T1000 (cell line): ENCODE measurements at places on chromosomes 16 and 17.

DNA sequence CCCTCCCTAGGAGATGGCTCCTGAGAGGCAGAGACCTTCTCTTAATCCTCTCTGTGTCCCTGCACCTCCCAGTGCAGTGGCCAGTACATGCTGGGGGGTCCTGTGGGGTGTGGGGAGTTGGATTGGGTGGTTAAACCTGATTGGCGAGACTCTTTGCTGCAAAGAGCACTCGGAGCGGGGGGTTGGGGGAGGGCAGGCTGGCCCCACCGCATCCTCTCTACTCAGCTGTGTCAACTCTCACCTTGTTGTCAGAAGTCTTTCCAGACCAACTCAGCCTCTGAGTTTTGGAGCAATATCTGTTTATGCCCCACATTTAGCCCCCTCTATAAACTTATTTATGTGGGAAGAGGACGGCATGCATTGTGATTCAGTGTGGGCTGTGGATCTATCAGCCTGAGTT lies 40.0 kb downstream of the SMARCE1 start:
- DNase-seq: no peak

- DNase-seq: no peak
Measured at GRCh38 chr17:47643116-47643515, 6.6 kb upstream of the KPNB1 start.

- DNase-seq: no peak
Measured at GRCh38 chr16:23288209-23288608, 13.9 kb upstream of the SCNN1B start.

DNA sequence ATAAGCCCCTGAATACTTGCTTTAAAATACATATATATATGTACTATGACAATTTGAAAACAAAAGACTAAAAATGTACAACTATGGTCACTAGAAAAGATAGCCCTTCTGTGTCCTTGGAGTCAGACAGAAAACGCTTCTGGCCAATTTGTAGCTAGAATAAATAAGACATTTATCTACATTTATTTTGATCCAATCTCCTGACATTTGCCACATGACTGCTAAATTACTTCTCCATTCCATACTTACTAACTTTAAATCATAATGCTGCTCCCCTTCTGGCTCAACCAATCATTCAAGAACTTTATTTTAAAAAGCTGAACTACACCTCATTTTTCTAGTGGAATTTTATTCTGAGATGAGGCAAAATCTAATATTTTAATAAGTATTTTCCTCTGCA lies 65.8 kb downstream of the CYTH1 start:
- DNase-seq: no peak

GRCh38 chr16:59210955-59211541 lies 476.9 kb upstream of the GOT2 start:
- DNase-seq: no peak

DNA sequence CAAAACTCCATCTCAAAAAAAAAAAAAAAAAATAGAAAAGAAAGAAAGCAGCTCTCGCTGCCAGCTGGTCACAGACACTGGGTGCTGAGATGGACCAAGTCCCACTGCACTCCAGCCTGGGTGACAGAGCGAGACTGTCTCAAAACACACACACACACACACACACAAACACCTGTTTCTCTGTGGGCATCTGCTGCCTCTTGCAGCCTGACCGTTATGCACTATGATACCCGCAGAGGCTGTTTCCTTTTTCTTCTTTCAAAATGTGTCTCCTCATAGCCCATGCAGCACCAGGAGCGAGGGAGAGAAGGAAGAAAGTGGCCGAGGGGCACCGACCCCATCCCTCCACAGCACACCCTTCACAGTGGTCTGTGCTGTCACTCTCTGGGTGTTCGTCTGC lies 36.9 kb upstream of the KLHDC4 start:
- DNase-seq: no peak

DNA sequence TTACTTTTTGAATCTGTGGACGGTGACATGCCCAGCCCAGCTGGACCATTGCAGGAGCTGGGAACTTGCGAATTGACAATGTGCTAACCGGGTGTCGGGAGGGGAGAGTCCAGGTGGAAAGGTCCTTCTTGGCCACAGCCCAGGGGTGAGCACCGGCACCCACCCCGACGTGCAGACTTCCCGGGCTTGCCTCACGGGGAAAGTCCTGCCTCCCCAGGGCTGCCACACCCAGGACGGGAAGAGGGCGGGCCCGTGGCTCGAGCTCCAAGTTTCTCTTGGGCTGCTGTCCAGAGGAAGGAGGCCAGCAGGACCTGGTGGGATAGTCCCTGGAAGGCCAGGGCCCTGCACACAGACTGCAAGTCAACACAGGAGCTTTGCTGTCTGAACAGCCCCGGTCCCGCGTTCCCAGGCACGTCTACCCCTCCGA lies 17.7 kb downstream of the CARD14 start:
- no peak for DNase-seq

DNA sequence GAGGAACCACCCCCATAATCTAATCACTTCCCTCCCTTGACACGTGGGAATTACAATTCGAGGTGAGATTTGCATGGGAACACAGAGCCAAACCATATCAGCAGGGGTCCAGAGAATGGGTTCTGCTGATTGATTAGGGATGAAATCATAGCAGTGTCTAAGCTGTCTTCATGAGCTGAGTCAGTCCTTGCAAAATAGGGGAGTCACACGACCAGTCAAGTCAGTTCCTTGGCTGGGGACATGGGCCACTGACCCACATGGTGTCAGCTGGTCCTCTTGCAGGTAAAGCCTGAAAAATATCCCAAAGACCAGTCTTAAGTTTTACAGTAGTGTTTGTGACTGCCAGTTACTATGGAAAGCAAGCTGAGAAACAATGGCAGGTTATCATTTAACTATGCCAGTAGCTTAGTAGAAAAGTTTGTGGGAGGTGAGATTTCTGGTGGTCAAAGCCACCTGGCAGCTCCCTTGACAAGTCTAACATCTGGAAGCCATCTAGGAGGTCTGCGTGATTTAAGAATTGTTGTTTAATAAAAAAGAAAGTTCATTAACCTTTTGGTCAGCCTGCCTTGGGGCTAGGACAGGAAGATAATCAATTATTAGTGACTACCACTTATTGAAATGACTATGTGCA lies 15.7 kb upstream of the ATF7IP2 start:
- DNase-seq: no peak

DNA sequence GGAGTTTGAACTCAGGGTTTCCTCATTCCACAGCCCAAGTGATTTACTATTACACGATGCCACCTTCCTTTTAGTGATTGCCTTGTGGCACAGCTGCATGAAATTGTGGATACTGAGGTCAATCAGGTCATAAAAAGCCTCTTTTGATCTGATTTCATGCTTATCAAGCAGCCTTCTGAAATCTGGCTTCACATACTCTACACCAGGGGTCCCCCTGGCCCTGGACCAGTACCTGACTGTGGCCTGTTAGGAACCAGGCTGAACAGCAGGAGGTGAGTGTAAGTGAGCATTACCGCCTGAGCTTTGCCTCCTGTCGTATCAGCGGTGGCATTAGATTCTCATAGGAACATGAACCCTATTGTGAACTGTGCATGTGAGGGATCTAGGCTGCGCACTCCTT lies 13.8 kb downstream of the SLFN5 start:
- DNase-seq: no peak

- no peak for DNase-seq
Measured at GRCh38 chr16:19210280-19210924, 42.4 kb downstream of the SYT17 start.

- DNase-seq: no peak
Measured at GRCh38 chr16:18979936-18980335, 3.8 kb upstream of the TMC7 start.

DNA sequence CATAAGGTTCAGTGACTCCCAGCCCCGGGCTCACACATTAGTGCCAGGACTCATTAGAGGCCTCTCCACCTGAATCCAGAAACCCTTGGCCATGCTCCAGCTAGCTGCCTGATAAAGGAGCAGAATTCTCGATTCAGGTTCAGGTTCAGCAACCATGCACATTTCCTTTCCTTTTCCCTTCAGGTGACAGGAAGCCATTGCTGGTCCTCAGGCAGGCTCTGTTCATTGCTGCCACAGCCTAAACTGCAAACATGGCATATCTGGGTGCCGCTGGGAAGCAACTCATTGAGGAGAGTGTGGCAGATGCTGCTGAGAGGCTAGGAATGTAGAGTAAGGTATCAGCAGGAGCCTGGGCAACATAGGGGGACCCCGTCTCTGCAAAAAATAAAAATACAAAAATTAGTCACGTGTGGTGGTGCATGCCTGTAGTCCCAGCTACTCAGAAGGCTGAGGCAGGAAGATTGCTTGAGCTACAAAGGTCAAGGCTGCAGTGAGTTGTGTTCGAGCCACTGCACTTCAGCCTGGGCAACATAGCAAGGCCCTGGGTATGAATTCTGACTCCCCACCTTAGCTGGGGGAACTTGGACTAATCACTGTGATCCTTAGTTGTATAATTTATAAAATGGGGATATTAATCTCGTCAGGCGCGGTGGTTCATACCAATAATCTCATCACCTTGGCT lies 28.7 kb downstream of the ARL4D start:
- DNase-seq: no peak

GRCh38 chr16:75311383-75311938 lies 60.0 kb upstream of the BCAR1 start:
- DNase-seq: no peak

DNA sequence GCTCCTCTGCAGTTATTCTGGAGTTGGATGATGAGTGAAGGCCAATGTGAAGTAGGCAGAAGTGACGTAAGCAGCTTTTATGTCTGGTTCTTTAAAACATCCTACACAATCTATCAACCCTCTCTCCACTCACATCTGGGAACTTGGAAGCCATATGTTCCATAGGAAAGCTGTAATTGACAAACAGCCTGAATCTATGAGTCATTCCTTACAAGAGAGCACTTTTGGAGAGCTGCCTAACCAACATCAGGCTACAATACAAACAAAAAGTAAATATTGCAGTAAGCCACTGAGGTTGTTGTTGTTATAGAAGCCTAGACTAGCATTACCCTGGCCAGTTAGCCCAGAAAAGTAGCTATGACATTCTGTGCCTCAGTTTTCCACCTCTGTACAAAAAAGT lies 5.9 kb downstream of the CCL7 start:
- no peak for DNase-seq

GRCh38 chr17:70344386-70345060 lies 175.2 kb downstream of the KCNJ2 start:
- no peak for DNase-seq

DNA sequence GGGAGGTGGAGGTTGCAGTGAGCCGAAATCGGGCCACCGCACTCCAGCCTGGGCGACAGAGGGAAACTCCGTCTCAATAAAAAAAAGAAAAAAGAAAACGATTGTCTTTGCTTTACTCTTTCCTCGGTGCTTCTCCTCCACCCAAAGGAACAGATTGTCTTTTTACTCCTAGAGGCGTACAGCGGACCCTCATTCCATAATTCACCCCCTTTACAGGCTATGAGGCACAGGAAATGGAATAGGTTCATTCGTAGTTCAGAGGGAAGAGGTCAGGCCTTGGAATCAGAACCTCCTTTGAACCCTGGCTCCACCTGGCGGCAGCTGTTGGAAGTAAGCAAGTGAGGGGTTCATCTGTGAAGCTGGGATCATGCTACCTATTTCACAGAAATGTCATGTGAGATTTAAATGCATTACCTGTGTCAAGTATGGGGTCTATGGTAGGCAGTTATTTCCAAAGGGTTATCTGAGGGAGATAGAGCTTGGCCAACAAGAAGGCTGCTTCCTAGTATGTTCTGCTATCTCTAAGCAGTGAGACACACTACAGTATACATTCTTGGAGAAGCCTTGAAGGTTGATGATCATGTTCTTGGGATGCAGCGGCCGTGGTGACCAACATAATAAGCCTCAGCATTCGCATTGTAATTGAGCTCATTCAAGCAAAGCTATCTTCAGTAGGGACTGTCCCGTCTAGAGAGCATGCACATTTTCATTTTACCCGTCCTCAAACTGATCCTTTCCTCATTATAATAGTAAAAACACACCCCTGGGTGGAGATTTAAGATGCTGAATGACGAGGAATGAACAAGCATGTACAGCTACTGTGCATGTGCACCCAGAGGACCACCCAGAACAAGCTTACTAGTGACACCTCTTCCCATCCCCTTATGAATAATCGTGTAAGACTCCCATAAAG lies 18.7 kb upstream of the ZNF689 start:
- peak; percentile 58 for DNase-seq

- no peak for DNase-seq
Measured at GRCh38 chr17:9918352-9918751, 13.3 kb upstream of the RCVRN start.

GRCh38 chr16:86221085-86221484 lies 289.2 kb upstream of the FOXF1 start:
- DNase-seq: no peak

DNA sequence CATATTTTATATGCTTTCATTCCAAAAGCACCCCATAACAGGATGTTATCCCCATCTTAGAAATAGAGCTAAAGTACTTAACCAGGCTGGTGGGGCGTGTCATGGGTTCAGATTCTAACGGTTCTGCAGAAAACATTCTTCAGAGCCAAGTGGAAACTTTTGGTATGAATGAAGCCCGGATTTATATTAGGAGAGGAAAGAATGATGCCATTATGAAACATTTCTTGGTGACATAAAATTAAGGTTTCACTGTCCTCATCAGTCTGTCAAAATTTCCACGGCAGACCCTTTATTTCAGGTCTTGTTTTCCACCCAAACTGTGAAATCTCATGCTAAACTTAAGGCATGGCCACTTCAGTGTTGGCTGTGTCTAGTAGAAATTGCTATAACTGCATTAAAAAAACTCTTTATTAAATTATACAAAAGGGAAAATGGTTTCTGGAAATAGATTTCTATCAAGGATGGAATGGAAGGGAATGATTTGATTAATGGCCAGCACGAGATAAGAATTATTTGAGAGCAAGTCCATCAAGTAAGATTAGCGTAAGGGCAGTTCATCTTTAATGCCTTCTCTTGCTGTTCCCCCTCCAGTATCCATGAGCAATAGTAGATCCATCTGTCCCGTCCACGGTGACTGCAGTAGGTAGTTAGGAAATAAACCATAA lies 11.7 kb downstream of the PRKCA start:
- no peak for DNase-seq

DNA sequence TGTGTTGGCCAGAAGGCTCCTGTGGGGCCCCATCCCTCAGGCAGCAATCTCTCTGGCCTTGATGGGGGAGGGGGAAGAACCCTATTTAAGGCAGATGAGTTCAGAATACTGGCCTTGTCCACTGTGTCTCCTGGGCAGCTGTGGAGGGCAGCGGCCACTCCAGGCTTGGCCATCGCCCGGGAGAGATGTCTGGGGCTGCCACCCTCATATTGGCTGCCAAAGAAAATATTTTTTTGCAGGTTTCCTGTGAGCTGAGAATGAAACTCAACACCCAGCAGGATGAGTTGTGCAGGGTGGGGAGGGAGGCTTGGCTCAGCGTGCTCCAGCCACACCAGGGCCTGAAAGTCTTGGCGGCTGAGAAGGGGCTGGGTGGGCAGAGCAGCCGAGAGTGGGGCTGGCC lies 14.4 kb upstream of the TIMP2 start:
- no peak for DNase-seq

- DNase-seq: no peak
Measured at GRCh38 chr17:72995008-72995656, 97.4 kb downstream of the SLC39A11 start.
